ENCODE measurements at places on chromosomes 3 and 15. TPM values are rescaled to one million over a fixed set of nuclear protein-coding genes. Genes with fewer than 3 reads are reported as not detected.

- no peak for DNase-seq
Observed at GRCh38 chr3:68793759-68794701, 138.3 kb downstream of the TAFA4 start.

GRCh38 chr15:76337696-76338485, 1.3 kb downstream of the ISL2 start:
- DNase-seq = peak; percentile 49

DNA sequence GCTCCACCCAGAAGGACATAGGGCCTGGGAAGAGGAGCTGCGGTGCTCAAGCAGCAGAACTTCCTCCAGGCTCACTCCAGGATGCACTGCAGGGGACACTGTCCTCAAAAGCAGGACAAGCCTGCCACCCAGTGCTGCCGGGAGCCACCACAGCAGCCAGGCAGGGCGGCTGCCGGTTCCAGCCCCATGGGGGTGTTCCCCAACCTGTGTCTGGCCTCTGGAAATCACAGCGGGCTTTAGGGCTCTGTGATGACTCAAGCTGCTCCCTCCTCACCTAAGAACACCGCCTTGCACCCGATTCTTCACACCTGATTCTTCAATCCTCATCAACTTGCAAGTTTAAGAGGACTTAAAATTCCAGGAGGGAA, 71.9 kb upstream of the SLC6A11 start:
- DNase-seq = peak; percentile 66

ABCC5 gene
- 15.8 TPM for total RNA-seq

- DNase-seq = no peak
Observed at GRCh38 chr3:184315871-184316661, 1.7 kb downstream of the EIF4G1 start.

SEC22A gene
- total RNA-seq = 16.3 TPM

CHCHD6 gene
- total RNA-seq = 17.1 TPM

SLC9A9 gene
- 1.4 TPM for total RNA-seq

GRCh38 chr3:116391296-116392201, 53.7 kb downstream of the LSAMP start:
- no peak for DNase-seq

DNA sequence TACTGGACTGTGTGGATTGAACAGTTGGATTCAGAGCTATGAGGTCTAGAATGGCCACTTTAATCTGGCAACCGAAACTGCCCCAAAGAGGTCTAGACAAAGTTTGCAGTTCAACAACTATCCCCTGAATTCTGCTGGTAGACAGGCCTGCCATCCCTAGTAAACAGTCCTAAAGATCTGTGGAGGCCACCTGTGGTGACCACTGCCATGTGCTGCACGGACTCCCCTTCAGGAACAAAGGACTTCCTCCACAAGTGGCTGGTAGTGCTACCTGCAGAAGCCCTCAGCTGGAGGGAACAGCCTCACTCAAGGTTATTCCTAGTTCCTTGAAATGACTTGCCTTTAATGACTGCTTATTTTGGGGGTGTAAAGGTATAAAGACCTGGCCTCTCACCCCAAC, 6.1 kb downstream of the TNFAIP8L3 start:
- no peak for DNase-seq

Measured in activated CD4-positive, alpha-beta T cell treated with anti-CD3 and anti-CD28 coated beads for 36 hours (primary cell).